ENCODE measurements at places on chromosomes 11 and 22.

DNA sequence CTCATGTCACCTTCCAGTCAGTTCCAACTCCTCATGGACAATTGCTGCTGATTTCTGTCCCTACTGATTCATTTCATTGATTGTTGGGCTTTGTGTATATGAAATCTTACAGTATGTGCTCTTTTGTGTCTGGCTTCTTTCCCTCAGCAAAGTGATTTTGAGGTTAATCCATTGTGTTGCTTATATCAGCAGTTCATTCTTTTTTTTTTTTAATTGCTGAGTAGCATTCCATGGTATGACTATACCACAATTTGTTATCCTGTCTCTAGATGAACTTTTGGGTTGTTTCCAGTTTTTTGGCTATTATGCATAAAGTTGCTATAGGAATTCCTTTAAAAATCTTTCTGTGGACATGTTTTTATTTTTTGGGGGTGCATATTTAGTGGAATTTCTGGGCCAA lies 59.9 kb downstream of the NXPE1 start:
- DNase-seq: no peak

DNA sequence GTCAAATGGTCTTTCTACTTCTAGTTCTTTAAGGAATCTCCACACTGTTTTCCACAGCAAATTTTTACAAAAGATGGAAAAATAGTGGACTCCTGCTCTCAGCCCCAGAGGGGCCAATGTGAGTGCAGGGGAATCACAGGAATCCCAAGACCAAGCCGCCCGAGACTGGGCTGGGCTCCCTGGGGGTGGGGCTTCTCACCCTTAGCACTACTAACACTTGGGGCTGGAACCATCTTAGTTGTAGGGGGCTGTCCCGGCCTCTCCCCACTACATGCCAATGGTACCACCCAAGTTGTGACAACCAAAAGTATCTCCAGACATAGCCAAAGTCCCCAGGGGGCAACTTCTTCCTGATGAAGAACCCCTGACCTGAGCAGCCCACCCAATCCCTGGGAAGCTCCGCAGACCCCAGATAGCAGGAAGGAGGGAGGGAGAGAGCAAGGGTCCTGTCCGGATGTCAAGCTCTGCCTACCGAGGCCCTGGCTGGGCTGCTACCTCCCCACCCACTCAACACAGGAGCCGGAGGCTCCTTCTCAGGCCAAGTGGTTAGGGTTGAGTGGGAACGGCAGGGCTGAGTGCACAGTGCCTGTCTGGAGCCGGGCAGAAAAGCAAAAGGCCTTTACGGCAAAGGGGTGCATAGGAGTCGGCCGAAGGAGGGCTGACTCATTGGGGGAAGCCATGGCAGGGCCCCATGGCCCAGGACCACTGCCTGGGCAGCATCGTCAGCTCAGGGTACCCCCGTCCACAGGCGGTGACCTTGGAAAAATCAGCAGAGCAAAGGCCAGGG lies 122.5 kb upstream of the FGF3 start:
- peak; percentile 48 for DNase-seq

DNA sequence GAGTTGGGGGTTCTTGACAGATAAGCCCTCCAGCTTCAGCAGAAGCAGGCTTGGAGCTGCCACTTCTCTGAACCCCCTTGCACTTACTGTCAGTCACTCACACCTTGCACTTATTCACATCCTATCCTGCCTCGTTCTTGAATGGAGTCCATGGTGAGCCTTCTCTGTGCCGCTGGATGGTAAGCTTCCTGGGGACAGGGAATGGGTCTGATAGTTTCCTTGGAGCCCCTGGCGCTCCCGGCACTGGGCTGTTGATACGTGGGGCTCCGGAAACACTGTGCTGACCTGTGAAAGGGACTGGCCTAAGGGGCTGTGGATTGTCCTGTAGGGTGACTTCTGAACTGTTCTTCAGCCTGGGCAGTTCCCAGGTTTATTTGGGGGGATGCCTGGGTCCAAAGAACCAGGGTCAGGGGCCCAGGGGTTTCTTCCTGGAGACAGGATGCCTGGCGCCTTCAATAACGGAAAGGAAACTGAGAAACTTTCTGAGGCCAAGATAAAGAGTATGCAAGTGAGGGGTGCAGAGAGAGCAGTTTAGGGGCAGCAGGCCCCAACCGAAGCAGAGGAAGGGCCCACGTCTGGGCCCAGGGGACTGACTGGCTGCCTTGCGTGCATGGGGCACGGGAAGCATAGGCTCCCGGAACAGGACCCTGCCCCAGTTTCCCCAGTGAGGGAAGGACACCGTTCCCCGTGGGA lies 709 bp upstream of the ST3GAL4 start:
- DNase-seq: peak; percentile 58

- no peak for DNase-seq
Observed at GRCh38 chr11:117418737-117419481, 91.3 kb downstream of the CEP164 start.

GRCh38 chr11:18526130-18526520 lies 617 bp downstream of the TSG101 start:
- no peak for DNase-seq

DNA sequence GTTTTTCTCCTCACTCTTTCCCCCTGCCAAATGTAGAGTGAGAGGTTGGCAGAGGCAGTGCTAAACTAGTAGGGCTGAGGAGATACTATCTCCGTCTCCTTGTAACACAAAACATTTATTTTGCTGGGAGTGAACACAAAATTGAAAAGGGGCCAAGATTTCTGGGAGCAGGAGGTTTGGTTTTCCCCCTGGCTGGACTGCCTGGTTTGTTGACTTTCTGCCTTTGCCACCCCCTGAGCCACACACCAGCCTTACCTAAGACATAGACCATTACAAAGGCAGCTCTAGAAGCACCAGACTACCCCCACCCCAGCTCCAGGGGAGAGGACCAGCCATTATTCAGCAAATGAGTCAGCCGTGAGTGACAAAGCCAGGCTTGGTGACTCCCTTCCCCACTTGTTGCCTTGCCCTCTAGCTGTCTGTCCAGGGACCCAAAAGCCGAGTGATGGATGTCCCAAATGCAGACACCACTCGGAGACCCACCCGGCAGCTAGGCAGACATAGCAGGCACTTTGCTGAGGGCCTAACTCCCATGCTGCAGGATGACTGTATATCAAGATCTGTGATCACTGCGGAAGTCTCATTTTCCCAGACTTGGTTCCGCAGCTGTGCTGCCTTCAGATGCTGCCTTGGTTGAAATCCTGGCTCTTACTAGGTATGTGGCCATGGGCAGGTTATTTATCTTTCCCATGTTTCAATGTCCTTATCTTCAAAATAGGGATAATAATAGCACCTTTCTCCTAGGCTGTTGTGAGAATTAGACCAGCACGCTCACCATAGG lies 17.7 kb upstream of the CDON start:
- DNase-seq: no peak

DNA sequence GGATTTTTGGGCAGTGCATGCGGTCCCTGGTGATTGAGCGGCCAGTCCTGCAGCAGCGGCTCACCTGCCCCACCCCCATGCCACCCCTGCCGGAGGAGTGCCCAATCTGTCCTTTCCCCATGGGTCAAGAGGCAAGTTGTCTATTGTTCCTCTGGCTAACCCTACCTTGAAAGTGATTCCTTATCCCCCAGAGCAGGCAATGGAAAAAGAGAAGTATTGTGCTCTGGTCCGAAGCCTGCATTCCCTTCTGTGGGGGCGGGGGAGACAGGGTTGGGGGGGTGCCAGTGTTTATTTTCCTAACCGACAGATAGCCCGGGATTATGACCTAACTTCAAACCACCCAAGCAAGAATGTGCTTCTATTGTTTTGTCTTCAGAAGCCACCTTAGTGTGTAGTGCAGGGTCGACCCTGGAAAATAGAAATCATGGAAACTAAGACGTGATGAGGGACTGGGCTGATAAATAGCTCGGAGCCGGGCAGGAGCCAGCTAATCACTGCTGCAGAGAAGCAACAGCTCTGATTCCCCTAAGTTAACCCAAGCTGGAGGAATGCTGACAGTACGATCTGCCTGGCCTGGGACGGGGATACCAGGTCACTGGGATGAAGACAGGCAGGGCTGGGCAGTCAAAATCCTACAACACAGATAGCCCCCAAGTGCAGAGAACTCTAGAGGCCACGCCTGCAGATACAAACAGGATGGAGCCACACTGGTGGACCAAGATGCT lies 38.7 kb upstream of the ATXN10 start:
- DNase-seq: peak; percentile 35

- no peak for DNase-seq
Observed at GRCh38 chr22:44461614-44462013, 36.4 kb downstream of the RTL6 start.
